Suprapubic skin (tissue), 4 donors: ENCODE measurements at places on chromosomes 4 and X. TPM values are rescaled to one million over a fixed set of nuclear protein-coding genes. Genes with fewer than 3 reads are reported as not detected.
A peak's percentile ranks its signal among the peaks of the same experiment; 100 is the strongest.

GRCh38 chr4:145156986-145157385, 23.4 kb downstream of the OTUD4 start:
- DNase-seq = no peak

DNA sequence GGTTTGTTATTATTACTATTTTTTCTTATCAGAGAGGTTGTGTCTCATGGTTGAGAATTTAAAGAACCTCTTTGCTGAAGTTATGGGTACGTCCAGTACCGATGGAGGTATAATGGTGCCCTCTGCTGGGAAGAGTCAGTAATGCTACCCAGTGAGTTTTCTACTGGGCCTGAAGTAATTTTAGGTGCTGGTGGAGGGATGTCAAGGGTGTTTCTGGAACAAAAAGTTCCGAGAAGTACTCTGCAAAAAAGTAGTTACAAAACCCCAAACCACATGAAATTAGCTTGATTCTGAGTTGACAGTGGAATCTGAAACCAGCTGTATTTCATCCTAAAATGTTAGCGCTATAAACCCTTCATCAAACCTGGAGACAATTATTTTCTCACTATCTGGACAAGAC, 102.5 kb upstream of the MID1 start:
- DNase-seq = peak; percentile 72

DNA sequence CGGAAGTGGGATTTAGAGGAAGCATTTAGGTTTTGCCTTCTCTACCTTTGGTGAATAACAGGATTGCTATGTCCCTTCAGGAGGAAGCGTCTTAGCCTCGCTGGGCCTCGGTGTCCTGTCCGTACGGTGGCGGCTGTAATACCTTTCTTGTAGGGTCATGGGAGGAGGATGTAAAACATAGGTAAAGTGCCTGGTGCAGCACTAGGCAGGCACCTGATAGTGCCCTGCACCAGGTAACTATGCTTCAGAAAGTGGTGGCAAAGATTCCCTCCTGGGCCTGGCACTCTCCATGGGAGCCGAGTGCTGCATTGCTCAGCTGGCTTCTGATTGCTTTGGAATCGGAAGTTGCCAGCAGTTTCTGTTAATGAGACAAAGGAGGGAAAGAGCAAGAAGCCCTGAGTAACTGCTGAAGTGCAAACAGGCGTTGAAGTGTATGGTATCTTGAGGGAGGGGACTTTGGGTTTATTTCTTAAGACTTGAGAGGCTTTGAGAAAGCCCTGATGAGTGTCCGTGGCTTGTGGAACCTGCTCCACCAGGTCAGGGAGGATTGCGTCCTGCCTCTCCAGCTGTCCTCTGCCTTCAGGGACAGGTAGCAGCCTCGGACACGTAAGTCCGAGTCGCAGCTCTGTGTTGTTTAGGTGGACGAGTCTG, 45.8 kb downstream of the TBC1D14 start:
- DNase-seq = peak; percentile 49

The RAB33A gene
- not detected for total RNA-seq

DNA sequence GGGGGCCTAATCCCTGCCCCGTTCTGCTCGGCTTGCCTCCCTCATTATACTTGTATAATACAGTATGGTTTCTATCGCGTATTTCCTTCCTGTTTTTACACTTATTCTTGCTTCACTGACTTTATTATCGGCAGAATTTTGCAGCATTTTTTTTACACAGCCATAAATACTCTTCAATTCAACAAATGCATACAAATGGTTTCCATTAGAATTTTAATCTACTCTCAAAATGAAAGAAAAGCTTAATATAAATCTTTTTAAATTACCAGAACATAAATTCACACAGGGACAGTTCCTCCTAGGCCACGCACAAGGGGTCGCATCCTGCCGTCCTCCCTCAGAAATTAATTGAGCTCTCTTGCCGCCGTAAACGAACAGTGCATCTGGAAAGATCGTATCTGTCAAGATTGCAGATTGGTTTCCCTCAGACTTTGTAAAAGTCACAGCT, 42.9 kb downstream of the DCTD start:
- DNase-seq = no peak

DNA sequence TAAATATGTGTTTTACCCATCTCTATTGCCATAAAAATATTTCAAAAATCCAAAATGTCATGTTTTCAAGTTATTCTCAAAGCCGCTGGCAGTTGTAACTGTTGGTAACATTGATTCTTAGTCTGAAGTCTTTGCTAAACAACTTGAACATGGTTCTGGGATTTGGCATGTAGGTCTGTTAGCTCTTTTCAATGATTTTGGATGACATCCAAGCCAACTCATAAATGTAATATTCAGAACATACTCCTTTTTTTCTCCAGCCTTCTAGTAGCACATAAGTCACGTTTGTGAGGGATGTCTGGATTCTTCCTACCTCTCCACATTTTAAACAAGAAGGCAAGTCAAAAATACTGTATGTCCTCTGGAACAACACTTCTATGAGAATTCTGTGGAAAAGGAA, 305.3 kb downstream of the PRR32 start:
- DNase-seq = no peak

DNA sequence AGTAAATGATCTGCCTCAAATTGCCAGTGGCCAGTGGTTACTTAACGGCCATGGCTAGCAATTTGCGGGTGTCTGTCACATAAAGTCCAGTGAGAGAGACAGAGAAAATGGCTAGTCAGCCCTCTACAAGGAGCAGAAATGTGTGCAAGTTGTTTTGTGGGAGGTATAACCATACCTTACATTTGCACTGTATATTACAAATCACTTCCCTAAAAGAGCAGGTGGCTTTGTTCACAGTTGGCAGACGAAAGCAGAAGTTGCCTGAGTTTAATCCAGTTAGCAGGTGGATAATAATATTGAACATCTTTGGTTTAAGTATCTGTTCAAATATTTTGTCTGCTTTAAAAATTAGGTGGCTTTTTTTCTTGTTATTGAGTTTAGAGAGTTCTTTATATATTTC, 15.6 kb downstream of the SRPX start:
- DNase-seq = no peak

GRCh38 chr4:17082186-17082585, 183.7 kb upstream of the LDB2 start:
- no peak for DNase-seq

DNA sequence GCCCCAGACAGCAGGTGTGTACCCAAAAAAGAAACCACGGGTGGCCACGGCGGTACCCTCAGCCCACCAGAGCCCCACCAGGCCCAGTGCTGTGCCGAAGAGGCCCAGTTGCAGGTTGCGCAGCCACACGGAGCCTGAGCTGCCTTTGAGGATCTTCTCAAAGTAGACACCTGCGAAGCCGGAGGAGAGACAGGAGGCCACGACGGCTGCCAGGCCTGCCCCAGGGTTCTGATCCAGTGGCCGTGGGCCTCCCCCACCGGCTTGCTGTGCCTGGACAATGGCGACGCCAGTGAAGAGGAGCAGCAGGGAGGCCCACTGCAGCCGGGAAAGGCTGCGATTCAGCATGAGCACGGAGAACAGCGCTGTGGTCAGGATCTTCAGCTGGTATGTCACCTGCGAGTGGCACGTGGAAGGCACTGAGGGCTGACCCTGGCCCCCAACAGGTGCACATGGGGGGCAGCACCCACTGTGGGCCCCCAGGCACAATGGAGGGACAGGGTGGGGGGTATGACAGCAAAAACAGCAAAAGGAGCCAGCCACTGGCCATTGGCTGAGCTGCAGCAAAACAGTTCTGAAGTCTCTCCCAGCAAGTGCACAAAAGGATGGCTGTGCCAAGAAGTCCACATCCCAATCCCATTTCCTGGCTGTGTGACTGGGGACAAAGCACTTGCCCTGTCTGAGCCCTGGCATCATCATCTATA, 6.2 kb downstream of the SLC35A2 start:
- DNase-seq = no peak

The CPE gene
- total RNA-seq = 33.5 TPM

- no peak for DNase-seq
Observed at GRCh38 chr4:126123611-126124325, 809.0 kb downstream of the FAT4 start.

The SPATA4 gene
- total RNA-seq = 0.57 TPM

The SLC6A8 gene
- total RNA-seq = 26.1 TPM

The ENPEP gene
- total RNA-seq = 2.4 TPM
